ENCODE measurements at places on chromosomes 5 and 9. TPM values are rescaled to one million over a fixed set of nuclear protein-coding genes. Genes with fewer than 3 reads are reported as not detected.

C1QTNF3 gene
- total RNA-seq = 2.3 TPM

PCDHA6 gene
- total RNA-seq = 11.5 TPM

MLLT3 gene
- total RNA-seq = 16.8 TPM

SH3RF2 gene
- total RNA-seq = 0.58 TPM

GOLGA2 gene
- total RNA-seq = 95.8 TPM

FGD3 gene
- total RNA-seq = 0.23 TPM

MSX2 gene
- total RNA-seq = 4.3 TPM

TMEM252 gene
- not detected for total RNA-seq

OR13J1 gene
- total RNA-seq = not detected

GLDC gene
- total RNA-seq = 15.6 TPM

CCNO gene
- 9.3 TPM for total RNA-seq

STC2 gene
- 31.2 TPM for total RNA-seq

CMYA5 gene
- 0.21 TPM for total RNA-seq

TMEM215 gene
- not detected for total RNA-seq

FAM240B gene
- not detected for total RNA-seq

RUFY1 gene
- total RNA-seq = 48.9 TPM

HTR4 gene
- not detected for total RNA-seq

OR1J2 gene
- total RNA-seq = not detected

CNTNAP3 gene
- 48.8 TPM for total RNA-seq

FAM193B gene
- 24.2 TPM for total RNA-seq

ARID3C gene
- 0.11 TPM for total RNA-seq

CCDC69 gene
- total RNA-seq = 2.1 TPM

ZNF483 gene
- total RNA-seq = 3.3 TPM

ALDH1A1 gene
- not detected for total RNA-seq

SOHLH1 gene
- total RNA-seq = not detected

NUP188 gene
- total RNA-seq = 64.3 TPM

NR2F1 gene
- total RNA-seq = 9.3 TPM

LHX6 gene
- 1.7 TPM for total RNA-seq
